ENCODE measurements at places on chromosomes 7 and 10.
A peak's percentile ranks its signal among the peaks of the same experiment; 100 is the strongest.

GRCh38 chr10:32004161-32004591, 52.0 kb downstream of the KIF5B start:
- DNase-seq, result no peak

GRCh38 chr10:125775491-125776106, at the start of gene MMP21:
TSS of gene MMP21 (minus strand) at chr10:125775821. CDS start at chr10:125775821, 0 bp downstream.
- no peak for DNase-seq

DNA sequence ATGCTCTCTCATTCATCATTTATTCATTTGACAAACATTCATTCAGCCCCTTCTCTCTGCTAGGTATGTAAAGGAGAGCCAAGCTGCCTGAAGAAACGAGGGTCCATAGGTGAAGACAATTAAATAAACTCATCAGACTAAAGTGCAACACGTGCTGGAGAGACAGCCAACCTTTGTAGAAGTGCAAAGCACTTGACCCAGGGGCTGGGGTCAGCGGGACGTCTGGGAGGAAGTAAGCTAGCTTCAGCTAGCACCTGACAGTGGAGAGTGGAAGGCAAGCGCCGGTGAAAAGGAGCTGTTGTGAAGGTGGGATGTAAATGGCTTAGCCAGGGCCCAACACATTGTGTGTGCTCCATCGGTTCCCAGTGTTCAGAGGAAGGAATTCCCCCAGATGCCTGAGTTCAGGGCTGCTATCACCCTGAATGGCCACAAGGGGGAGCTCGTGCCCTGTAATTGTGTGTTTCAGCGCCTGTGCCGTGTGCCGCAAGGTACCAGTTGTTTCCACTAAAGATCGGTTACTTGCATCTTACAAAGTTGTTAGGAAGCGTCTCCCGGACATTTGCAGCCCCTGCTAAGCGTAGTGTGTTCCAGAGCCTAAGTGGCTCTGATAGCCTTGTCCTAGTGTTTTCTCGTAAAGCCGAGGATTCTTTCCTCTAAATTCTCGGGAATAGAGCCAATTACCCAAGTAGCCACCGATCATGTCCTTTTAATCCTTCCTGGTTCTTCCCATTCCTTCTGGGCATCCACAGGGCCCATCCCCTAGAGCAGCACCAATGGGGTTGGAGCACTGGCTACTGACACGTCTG, 30.6 kb downstream of the TLX1 start:
- peak; percentile 87 for DNase-seq

- no peak for DNase-seq
Measured at GRCh38 chr10:44361109-44361508, 23.8 kb downstream of the CXCL12 start.

GRCh38 chr7:77651575-77652162, 44.6 kb upstream of the RSBN1L start:
- peak; percentile 26 for DNase-seq

DNA sequence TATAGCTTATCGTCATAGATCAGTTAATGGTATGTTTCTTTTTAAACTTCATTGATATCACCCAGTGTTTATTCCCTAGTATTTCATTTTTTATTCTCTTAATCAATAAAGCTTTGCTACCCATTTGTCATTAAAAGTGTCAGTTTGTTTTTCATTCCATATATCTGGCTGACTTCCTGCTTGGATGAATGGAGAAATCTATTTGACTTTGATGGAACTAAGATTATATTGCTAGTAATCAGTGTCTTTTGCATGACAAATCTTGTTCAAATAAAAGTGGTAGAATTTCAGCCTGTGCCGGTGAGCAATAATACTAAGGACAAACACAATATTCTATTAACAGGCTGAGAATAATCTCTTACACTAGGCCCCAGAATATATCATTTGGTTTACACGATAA, 203.3 kb downstream of the SEC23IP start:
- DNase-seq, result no peak

DNA sequence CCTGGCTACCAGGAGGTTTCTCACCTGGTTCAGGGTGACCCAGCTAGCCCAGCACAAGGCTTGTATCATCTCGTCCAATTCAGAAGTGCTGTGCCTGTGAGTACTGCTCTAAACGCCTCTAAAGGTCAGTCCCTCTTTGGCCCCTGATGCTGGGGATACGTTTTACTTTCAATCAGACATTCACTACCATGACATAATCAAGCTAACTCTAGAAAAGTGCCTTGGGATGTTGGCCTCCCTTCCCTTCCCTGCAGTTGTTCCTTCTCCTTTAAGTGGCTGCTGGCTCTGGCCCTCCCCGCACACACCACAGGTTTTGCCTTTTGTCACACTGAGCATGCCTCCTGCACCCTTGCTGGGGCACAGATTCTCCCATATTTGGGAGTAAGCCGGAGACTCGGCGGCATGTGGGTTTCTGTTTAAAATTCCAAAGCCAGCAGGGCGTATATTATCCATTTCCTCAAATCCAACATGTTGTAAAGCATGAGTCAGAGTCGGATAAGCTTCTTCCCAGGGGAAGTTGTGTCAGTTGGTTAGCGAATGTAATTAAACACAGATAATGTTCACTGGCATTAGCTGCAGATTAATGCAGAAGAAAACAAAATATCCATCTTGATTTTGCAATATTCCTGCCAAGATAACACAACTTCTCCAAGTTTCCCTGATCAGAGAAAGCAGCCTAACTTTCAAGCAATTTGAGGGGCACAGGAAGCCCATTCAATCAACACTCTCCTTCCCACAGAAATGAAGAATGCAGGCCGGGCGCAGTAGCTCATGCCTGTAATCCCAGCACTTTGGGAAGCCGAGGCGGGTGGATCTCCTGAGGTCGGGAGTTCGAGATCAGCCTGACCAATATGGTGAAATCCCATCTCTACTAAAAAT, 31.8 kb upstream of the VCL start:
- peak; percentile 99 for DNase-seq

DNA sequence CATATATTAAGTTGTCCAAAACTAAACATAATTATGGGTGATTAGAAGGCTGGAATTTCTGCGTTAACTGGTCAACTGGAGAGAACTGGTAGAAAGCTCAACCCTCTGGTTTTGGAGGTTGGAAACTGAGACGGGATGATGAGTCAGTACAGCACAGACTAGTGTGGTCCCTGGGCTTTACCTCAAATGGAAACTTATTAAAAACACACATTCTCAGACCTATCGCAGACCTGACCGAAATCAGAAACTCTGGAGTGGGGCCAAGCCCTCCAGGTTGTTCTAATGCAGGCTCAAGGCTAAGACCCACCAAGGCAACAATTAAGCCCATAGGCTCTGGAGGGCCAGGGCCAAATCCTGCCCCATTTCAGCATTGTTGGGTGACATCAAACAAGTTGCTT, 136.9 kb downstream of the KCNMA1 start:
- DNase-seq, result peak; percentile 57

DNA sequence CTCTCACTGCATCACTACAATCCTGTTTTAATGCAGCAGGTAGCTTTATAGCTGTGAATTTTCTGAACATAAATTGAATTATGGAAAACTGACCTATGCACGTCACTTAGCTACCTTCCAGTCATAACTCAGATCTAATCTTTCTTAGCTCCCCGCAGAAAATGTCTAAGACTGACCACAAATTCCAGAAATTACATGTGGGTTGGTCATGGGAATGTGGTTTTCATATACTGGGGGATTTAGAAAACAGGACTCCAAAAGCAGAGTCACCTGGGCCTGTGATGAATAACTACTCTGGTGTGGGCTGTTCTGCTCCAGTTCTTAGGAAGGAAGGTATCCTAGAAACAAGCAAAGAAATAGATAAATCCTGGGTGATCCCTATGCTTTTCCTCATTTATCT, 178.4 kb upstream of the LRRTM3 start:
- DNase-seq, result peak; percentile 93

GRCh38 chr10:89814278-89814677, 112.9 kb downstream of the KIF20B start:
- DNase-seq, result no peak

- DNase-seq, result no peak
Measured at GRCh38 chr7:156673454-156673853, 32.9 kb downstream of the RNF32 start.

- DNase-seq, result peak; percentile 98
Measured at GRCh38 chr10:91598211-91598977, 34.5 kb downstream of the PPP1R3C start.

DNA sequence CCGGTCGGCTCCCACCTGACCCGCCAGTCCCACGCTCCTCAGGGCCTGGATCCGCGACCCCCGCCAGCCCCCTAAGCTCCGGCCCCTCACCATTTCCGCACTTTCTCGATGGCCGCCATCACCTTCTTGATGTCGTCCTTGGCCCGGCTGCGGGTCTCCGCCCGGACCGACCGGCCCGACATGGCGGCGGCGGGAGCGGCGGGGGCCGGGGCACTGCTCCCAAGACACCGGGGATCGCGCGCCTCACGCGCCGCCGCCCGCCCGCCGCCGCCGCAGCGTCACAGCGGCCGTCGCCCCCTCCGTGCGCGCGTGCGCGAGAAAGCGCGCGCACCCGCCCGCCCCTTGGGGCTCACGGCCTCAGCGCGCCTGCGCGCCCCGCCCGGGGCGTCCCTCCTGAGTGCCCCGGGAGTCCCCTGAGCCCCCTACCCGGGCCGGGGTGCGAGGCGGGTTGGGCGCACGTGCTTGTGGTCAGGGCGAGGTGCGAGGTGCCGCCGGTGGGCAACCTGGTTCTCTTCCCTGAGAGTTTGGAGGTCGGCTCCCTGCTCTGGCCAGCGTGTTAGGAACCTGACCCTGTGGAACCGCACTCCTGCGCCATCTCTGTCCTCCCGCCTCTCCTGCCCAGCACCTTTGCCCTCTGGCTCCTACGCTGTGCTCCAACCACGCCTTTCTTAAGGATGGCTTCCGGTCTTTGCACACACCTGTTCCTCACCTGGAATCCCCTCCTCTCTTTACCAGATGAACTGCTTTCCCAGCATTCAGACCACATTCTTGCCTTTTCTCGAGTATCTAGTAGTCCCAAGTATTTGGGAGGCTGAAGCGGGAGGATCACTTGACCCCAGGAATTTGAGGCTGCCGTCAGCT, at the start of gene BCL7B:
TSS of gene BCL7B (minus strand) at position 294 of the 861 bp plus-strand sequence. CDS start at position 182, 112 bp downstream.
- DNase-seq, result peak; percentile 48
